ENCODE measurements at places on chromosomes 6 and 20.

GRCh38 chr20:63977739-63978276 lies 1.6 kb downstream of the SAMD10 start:
- peak; percentile 89 for DNase-seq

DNA sequence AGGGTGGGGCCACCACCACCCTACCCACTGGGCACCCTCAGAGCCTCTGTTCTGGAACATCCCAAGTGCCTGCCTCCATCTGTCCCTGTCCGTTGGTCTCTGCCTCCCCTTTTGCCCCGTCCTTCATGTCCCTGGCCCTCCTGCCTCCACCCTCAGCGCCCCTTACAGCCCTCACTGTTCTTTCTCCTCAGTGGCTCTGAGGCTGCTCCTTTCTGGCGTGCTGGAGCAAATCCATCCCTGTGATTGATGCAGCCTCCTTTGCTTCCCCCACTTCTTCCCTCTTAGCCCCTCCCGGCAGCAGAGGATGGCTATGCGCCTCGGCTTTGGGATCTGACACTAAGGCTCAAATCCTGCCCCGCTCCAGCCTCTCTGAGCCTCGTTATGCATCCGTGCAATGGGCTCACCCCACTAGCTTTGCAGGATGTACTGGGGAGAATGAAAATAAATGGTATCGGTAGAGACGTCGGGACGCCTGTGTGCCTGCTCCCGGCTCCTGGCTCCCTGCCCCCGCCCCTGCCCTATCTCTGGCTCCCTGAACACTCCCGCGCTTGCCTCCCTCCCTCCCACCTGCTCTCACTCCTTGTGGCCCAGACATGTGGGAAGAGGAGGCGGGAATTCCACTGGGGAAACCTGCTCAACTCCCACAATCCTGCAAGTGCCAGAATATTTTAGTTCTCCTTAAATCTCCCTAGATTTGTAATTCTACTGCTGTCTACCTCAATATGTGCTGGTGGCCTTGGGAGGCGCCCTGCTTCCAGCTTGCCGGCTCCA lies 13.1 kb downstream of the VSTM2L start:
- DNase-seq = no peak

DNA sequence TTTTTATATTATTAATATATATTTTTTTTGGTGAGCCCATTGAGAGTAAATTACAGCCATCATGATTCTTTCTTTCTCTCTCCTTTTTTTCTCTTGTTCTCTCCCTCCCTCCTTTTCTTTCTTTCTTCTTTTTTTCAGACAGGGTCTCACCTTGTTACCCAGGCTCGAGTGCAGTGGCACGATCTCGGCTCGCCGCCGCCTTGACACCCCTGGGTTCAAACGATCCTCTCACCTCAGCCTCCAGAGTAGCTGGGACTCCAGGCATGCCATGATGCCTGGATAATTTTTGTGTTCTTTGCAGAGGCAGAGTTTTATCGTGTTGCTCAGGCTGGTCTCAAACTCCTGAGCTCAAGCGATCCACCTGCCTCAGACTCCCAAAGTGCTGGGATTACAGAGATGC lies 1.6 kb downstream of the CCDC170 start:
- no peak for DNase-seq

DNA sequence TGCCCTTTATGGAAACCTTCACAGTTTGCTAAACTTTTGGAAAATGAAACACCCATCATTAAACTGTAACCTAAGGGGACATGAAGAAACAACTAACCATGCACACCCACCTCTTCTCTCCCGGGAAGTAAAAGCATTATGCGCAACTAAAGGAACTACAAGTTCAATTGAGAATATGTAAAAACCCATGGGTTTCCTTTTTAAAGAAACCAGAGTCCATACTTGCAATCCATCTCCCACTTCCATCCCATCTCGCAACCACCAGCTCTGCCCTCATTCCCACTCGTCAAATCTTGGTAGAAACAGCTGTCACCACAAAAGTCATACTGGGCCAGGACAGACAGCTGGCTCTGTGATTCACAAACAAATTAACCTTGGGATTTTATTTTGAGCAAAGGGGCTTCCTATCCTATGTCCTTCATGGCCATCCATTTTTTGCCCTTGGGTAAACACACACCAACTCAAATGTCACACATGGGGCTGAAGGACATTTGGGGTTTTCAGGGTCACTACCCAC lies 81.5 kb downstream of the HAO1 start:
- DNase-seq = no peak

- peak; percentile 87 for DNase-seq
Measured at GRCh38 chr6:89952686-89953085, 58.4 kb downstream of the GJA10 start.

- DNase-seq = no peak
Measured at GRCh38 chr6:82204020-82204419, 43.5 kb downstream of the IBTK start.

- DNase-seq = no peak
Measured at GRCh38 chr6:43699564-43700186, 12.1 kb upstream of the MRPS18A start.

- no peak for DNase-seq
Measured at GRCh38 chr6:136161950-136162349, 88.2 kb downstream of the MTFR2 start.

GRCh38 chr6:91608428-91608827 lies 1021.6 kb upstream of the MAP3K7 start:
- DNase-seq = no peak

- peak; percentile 43 for DNase-seq
Measured at GRCh38 chr6:41439524-41440418, 104.4 kb downstream of the NCR2 start.

DNA sequence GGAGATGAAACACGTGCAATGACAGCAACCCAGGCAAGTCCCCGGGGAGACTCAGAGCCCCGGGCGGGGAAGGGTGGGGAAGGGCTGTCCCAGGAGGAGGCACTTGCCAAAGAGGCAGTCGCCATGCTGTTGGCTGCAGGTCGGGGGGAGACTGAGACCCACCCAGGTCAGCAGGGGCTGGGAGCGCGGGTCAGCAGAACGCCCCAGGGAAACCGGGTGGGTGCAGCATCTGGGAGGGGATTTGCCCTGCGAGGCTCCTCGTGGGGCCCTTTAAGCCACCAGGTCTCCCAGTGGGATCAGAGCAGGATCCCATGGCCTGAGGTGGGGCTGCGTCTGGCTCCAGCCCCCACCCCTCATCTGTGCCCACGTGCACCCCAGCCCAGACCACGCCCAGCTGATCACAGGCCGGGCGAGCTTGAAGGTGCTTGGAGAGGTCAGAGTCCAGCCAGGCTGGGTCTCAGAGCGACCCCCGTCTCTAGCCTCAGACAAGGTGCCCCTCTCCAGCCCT lies 65.5 kb downstream of the YTHDF1 start:
- no peak for DNase-seq

DNA sequence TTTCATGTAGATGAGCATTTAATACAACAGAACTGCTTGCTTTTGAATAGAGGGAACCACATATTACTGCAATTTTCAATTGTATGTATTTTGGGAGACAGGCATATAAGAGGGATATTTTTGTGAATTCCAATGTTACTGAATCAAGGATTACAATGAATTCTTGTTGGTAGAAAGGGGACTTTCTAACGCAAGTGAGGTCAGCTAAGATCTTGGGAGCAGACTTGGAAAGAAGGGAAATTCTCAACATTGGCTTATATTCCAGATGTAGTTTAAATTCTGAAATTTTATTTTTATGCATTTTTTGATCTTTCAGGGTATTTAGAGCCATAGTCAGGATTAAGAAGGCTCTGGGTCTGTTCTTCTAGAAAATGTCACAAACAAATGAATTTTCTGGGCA lies 43.3 kb upstream of the CTAGE9 start:
- DNase-seq = no peak

GRCh38 chr6:3789896-3790558 lies 38.5 kb upstream of the PXDC1 start:
- DNase-seq = no peak

- DNase-seq = no peak
Measured at GRCh38 chr6:130494729-130495128, 128.9 kb downstream of the TMEM200A start.

- DNase-seq = no peak
Measured at GRCh38 chr20:44393608-44394451, 38.3 kb downstream of the HNF4A start.

GRCh38 chr20:41171736-41172295 lies 34.5 kb downstream of the PLCG1 start:
- no peak for DNase-seq

GRCh38 chr6:137157601-137158000 lies 15.8 kb downstream of the IL22RA2 start:
- DNase-seq = no peak

DNA sequence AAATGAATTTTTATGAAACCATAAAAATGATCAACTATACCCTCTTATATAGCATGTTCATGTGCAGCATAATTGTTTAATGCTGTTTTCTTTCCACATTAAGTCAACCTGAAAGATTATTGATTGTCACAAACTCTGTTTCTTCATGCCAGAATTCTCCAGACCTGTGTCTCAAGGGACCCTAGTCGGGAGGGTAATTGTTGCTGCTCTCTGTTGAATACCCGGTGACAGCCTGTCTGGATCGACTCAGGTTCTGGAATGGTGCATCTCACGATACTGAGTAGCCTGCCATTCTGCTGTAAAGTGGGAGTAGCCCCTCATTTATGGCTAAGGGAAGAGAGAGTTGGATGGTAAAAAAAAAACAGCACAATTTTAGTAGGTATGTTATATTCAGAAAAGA lies 449.9 kb upstream of the SOX4 start:
- no peak for DNase-seq

GRCh38 chr6:132607544-132608233 lies 16.4 kb downstream of the TAAR2 start:
- no peak for DNase-seq

- DNase-seq = no peak
Measured at GRCh38 chr20:33192912-33193501, 24.1 kb upstream of the BPIFA3 start.

- DNase-seq = no peak
Measured at GRCh38 chr6:4320860-4321259, 185.5 kb upstream of the ECI2 start.

GRCh38 chr6:69005199-69005598 lies 370.1 kb downstream of the ADGRB3 start:
- peak; percentile 11 for DNase-seq

- DNase-seq = no peak
Measured at GRCh38 chr20:36432096-36432495, 109.2 kb upstream of the MYL9 start.

- peak; percentile 37 for DNase-seq
Measured at GRCh38 chr6:168238159-168238909, 81.2 kb downstream of the DACT2 start.

DNA sequence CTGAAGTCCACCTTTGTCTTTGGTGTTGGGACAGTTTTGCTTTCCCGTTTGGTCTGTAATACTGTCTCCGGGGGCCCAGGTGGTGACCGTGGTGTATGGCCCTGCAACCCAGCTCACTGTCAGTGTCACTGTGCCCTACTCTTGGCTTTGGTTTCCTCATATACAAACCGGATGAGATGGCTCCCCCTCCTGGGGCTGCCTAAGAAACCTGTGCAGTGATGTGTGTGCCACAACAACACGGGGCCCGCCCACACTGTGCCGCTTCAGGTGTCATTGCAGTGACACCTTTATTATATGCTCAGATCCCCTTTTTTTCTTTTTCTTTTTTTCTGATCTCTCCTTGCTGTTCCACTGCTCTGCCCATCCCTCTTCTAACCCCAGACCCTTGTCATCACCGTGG lies 73.9 kb downstream of the RAMACL start:
- no peak for DNase-seq

- no peak for DNase-seq
Measured at GRCh38 chr20:7853493-7853892, 86.8 kb downstream of the HAO1 start.

- DNase-seq = no peak
Measured at GRCh38 chr6:38337819-38338465, 301.8 kb downstream of the BTBD9 start.

DNA sequence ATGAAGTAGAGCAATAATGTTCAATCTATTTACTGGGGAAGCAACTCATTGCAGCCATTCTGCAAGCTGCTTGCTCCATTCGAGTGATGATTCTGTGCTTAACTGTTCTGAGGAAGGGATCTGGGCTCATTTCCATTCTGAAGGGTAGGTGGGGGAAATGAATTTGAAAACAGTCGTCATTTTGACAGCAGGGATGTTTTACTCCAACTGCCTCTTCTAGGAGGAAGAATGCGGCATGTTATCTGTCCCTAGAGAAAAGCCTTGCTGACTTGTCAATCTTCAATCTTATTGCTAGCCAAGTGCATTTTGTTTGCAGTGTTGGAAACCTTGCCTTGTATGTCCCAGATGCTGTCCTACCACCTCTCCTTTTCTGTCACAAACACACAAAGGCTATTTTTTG lies 105.9 kb downstream of the PRDM13 start:
- DNase-seq = no peak

GRCh38 chr6:150413781-150414281 lies 45.0 kb downstream of the IYD start:
- no peak for DNase-seq
